ENCODE measurements at places on chromosomes 6 and 20.
A peak's percentile ranks its signal among the peaks of the same experiment; 100 is the strongest.

- no peak for DNase-seq
These were observed 4.8 kb upstream of the ATXN1 start for GRCh38 chr6:16766043-16766536.

DNA sequence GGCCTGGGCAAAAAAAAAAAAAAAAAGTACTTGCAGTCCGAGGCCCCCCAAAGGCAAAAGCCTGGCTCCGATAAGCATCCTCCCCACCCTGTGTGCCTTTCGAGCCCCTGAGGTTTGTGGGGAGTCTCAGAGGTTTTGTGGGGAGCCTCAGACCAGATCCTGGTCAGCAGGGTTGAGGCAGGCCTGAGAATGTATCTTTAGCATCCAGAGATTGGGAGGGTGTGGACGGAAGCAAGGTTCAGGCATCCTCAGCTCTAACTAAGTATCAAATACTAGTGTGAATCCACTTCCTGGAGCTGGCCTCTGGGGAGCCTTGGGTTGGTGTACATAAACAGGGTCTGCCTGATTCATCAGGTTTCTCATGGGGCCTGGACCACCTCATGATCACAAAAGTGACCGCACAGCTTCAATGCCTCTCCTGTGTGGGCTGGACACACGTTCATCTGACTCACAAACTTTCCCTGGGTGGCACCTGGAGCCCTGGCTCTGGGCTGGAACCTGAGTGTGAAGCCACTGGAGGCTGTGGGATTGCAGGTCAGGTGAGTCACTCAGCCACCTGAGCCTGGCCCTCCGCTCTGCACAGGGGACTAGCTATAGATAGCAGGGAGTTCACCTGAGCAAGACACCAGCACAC is 24.4 kb downstream of the PCMTD2 start:
- no peak for DNase-seq

DNA sequence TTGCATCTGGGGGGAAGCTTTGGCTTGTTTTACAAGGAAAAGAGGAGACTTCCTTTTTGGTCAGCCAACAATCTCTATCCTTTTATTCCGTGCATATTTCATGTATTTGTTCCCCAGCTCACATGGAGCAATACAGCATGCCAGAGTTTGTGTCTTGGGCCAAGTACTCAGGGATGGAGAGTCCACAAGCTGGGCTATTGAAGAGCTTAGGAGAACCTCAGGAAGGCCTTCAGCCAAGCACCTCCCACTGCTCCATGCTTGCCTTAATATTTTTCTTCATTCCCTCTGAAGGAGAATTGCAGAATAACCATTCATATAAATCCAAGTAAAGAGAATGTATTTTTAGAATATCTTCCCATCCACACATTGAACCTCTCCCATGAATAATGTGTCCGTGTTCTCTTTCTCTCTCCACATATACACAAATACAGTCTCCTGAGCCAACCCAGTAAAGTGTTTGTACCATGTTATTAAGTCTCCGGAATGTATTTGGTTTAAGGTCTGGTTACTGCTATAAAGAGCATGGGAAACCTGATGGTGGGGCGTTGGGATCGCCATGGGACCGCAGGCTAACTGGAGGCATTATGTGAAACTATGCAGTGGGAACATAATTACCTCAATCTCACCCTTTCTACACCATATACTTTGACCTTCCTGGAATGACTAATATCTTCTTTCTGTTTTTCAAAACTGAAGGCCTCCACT is 3.0 kb downstream of the LAMA4 start:
- peak; percentile 88 for DNase-seq

- no peak for DNase-seq
These were observed 839.4 kb downstream of the MAFB start for GRCh38 chr20:39849664-39850063.

GRCh38 chr6:84553527-84553926 is 210.9 kb downstream of the TBX18 start:
- DNase-seq = no peak
